Activated CD4-positive, alpha-beta memory T cell treated with anti-CD3 and anti-CD28 coated beads, Interleukin-2, amount 10 ng/mL, durations not matched to agents 7 days and 5 days (primary cell): ENCODE measurements at places on chromosomes 4 and X. TPM values are rescaled to one million over a fixed set of nuclear protein-coding genes. Genes with fewer than 3 reads are reported as not detected.

GRCh38 chrX:140432346-140433175 lies 72.3 kb downstream of the SOX3 start:
- H3K36me3 ChIP-seq: no peaks in the 10 kb centered on the region
- H3K4me1 ChIP-seq: no peaks in the 10 kb centered on the region
- no peak overlapping the region for H3K4me3 ChIP-seq
- no peak for DNase-seq
- no peaks in the 10 kb centered on the region for H3K27me3 ChIP-seq
- H3K27ac ChIP-seq: no peak overlapping the region

CT45A6 gene
- total RNA-seq: not detected

DNA sequence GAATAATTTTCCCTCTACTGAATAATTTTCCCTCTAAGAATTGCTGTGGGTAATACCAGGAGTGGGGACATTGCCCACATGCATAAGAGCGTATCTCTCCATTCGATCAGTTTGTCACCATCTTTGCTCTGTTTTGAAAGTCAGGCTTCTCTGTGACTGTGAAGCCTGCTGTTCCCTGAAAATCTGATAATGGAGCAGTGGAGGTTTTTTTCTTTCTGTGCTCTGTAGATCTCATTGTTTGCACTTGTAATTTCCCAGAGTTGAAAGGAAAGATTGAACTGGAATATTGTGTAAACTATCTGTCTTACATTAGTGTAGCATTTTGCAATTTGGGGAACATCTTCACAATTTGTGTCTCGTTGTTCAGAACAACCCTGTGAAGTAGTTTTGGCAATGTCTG lies 4.3 kb downstream of the ZXDB start:
- peaks cover 27% of the 10 kb centered on the region for H3K36me3 ChIP-seq
- peaks cover 34% of the 10 kb centered on the region for H3K4me1 ChIP-seq
- no peak overlapping the region for H3K4me3 ChIP-seq
- H3K27ac ChIP-seq: no peak overlapping the region
- no peaks in the 10 kb centered on the region for H3K27me3 ChIP-seq

DNA sequence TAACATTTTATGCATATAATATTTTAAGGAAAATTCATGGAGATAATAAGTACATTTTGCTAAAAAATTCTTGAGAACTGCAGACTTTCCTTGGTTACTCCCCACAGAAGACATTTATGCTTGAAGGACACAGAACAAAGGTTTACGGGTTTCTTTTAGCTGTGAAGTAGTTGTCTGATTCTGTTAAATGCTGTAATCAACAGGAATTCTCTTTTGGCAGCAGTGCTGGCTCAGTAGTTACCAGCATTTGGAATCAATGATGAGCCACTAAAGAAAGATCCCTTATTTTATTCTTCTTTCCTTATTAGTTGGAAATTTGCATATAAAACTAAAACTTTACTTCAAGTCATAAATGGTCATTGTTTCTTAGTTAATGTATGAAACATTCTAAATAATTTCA lies 199.3 kb upstream of the FAT4 start:
- DNase-seq: no peak
- no peaks in the 10 kb centered on the region for H3K36me3 ChIP-seq
- no peak overlapping the region for H3K4me3 ChIP-seq
- H3K27ac ChIP-seq: no peak overlapping the region

- H3K4me3 ChIP-seq: no peak overlapping the region
- no peak overlapping the region for H3K27ac ChIP-seq
- H3K4me1 ChIP-seq: no peaks in the 10 kb centered on the region
- H3K36me3 ChIP-seq: no peaks in the 10 kb centered on the region
- DNase-seq: no peak
Observed at GRCh38 chrX:47540754-47541538, 20.1 kb upstream of the ARAF start.

AADAT gene
- not detected for total RNA-seq

- H3K27me3 ChIP-seq: peaks cover 7% of the 10 kb centered on the region
- H3K27ac ChIP-seq: no peak overlapping the region
- peaks cover 12% of the 10 kb centered on the region for H3K4me1 ChIP-seq
- DNase-seq: no peak
- H3K4me3 ChIP-seq: no peak overlapping the region
- no peaks in the 10 kb centered on the region for H3K36me3 ChIP-seq
Observed at GRCh38 chr4:169079942-169080827, 70.1 kb upstream of the CBR4 start.
